M059J (cell line): ENCODE measurements at places on chromosomes 4 and X. TPM values are rescaled to one million over a fixed set of nuclear protein-coding genes. Genes with fewer than 3 reads are reported as not detected.

- no peak for DNase-seq
Measured at GRCh38 chr4:186248643-186249042, 17.3 kb upstream of the F11 start.

DNA sequence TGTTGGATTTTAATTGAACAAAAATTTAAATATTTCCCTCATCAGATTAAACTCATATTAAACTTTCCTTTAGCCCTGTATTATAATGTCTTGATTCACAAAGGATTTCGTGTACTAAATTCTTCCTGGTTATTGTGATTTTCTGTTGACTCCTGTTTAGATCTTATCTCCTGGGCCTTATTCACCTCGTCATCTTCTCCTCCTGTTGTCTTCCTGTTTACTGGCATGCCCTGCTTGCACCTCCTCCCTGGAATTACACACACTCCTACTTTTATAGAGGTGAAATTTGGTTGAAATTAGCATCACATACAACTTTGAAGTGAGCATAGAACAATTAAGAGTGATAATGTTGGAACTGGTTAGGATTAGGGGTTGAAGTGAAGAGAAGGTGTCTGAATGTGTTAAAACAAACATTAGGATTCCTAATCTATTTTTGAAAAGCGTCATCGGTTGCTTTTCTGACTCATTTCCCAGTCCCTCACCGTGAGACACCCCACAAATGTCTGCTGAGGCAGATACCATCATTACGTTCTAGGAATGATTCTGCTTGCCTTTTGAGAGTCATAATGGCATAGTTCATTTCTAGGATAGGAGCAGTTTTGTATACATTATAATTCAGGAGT, 32.5 kb downstream of the TLL1 start:
- peak; percentile 84 for DNase-seq

DNA sequence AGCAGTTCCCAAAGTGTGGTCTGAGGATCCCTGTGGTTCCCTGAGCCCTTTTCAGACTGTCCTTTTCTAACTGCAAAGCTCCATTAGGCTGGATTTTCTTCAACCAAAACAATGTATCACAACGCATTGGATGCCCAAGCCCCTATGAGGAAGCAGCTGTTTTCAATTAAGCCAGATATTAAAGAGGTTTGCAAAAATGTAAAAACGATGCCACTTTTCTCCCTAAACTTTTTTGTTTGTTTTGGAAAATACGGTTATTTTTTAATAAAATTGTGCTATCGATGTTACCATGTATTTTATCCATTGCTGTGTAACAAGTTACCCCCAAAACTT, 170.4 kb upstream of the BCOR start:
- no peak for DNase-seq

Gene PPP4R3C
- total RNA-seq: 0.20 and 0.30 TPM in 2 replicates

Gene ADGRL3
- 0.07 TPM in 1 of 2 replicates, not detected in the other for total RNA-seq

Gene BANK1
- 0.52 and 0.91 TPM in 2 replicates for total RNA-seq
